Mucosa of descending colon (tissue), 3 donors: ENCODE measurements at places on chromosomes 11 and 22. TPM values are rescaled to one million over a fixed set of nuclear protein-coding genes. Genes with fewer than 3 reads are reported as not detected.

DNA sequence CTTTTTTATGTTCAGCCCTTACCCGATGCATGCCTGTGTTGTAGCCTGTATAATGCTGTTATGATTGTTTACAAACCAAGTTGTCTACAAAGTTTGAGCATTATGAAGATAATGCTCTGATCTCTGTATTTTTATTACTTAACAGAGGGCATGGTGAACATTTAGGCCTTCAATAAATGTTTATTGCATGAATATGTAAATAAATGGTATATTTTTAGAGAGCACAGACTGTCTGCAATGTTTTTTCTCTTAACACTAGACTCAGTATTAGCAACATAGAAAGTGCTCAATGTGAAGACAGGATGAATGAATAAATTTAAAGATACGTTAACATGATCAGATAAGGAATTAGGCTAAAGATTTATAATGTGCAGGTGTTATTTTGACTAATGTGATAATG lies 130.9 kb downstream of the UVRAG start:
- DNase-seq, result no peak

- no peak for DNase-seq
These were observed 24.2 kb downstream of the MRTFA start for GRCh38 chr22:40612291-40612751.

- DNase-seq, result no peak
These were observed 58.3 kb downstream of the SLC22A12 start for GRCh38 chr11:64649291-64649697.

Gene PITPNM1
- total RNA-seq, result 83.7 TPM

Gene NRIP3
- total RNA-seq, result 1.6 TPM

GRCh38 chr11:114166897-114167323 lies 107.4 kb downstream of the ZBTB16 start:
- DNase-seq, result no peak

DNA sequence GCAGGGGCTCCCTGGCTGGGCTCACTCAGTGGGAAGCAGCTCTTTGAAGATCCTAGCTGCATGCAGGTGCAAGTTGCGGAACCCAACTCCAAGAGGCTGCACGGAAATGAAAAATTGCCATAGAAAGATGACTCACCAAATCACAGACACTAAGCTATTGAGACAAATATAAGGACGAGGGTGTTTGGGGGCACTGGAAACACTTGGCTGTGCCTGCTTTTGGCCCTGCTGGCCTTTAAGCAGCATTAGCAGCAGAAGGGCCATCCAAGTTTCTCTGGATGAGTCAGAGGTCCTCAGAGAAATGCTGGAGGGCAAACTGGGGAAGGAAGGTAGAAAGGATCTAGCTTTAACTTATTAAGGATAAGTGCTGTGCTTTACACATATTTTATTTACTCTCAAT lies 282.3 kb downstream of the KIRREL3 start:
- no peak for DNase-seq

GRCh38 chr11:74449369-74449931 lies 17.9 kb downstream of the KCNE3 start:
- no peak for DNase-seq

DNA sequence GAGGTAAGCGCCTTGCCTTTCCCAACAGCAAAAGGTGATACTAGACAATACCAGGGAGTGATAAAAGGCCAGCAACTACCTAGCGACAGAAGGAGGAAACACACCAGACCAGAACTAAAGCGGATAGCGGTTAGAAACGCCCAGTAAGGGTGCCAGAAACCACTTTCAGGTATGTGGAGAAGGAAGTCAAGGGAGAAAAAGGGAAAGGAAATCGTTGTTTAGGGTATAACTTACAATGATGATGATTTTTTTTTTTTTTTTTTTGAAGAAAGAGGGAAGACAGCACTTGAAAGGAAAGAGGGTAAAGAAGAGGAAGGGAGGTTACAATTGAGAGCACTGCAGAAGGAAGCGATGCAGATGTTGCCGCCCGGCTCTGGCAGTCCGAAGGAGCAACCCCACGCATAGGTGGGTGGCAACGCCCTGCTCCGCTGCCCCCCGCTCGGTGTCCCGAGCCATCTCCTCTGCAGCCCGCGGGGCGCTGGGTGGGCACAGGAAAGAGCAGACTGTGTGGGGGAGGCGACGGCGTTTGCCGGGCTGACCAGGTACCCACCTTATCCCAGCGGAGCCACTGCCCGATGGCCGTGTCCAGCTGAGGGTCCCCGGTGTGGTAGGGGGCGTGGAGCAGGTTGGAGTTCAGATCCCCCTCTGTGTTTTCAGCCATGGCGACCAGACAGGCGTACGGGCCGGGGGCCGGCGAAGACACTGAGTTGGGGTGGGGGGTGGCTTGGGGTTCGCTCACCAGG lies 561 bp downstream of the PGM2L1 start:
- DNase-seq, result peak; percentile 70

DNA sequence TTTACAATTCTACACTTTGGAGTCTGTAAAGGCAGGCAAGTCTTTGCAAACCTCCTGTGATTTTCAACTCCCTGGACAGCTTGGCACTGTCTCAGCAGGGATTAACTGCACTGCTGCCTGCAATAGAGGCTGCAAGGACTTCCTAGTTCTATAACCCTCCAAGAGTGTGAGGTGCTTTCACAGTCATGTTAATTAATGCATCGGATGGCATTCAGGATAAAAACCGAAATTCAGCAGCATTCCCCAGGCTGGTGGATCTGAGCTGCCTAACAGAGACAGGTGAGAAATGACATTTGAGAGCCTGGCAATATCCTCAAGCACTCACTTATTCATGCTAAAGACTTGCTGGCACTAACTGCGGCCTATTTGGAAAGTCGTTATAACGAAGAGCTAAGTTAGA lies 85.0 kb downstream of the LARGE1 start:
- DNase-seq, result no peak

Gene MS4A10
- total RNA-seq, result not detected

DNA sequence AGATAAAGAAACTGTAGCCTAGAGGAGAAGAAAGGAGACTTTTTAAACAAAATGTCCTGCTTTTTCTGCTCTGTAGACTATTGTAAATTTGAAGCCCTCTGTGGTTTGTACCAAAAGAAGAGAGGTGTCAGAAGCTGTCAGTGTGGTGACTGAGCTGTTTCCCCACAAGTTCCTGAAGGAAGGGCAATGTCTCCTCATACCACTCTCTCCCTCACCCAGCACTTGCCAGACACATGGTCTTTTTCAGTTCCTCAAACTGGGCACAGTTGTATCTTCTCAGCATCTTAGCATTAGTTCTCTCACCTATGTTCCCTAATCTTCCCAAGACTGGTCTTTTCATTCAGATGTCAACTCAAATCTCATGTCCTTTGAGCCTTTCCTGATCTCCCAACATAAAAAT lies 4.3 kb downstream of the BCO2 start:
- DNase-seq, result no peak

Gene TEAD1
- total RNA-seq, result 196 TPM

Gene REXO2
- 92.7 TPM for total RNA-seq
